Right kidney (tissue), 9 donors: ENCODE measurements at places on chromosomes 4 and X.
A peak's percentile ranks its signal among the peaks of the same experiment; 100 is the strongest.

GRCh38 chr4:6657242-6658208 is 17.0 kb downstream of the MRFAP1 start:
- DNase-seq: no peak

GRCh38 chr4:124066595-124066994 is 645.9 kb downstream of the ANKRD50 start:
- DNase-seq: no peak

- peak; percentile 41 for DNase-seq
These were observed 844.2 kb downstream of the RAPGEF2 start for GRCh38 chr4:159946983-159947615.

GRCh38 chrX:130987241-130987640 is 70.9 kb upstream of the ARHGAP36 start:
- DNase-seq: no peak

DNA sequence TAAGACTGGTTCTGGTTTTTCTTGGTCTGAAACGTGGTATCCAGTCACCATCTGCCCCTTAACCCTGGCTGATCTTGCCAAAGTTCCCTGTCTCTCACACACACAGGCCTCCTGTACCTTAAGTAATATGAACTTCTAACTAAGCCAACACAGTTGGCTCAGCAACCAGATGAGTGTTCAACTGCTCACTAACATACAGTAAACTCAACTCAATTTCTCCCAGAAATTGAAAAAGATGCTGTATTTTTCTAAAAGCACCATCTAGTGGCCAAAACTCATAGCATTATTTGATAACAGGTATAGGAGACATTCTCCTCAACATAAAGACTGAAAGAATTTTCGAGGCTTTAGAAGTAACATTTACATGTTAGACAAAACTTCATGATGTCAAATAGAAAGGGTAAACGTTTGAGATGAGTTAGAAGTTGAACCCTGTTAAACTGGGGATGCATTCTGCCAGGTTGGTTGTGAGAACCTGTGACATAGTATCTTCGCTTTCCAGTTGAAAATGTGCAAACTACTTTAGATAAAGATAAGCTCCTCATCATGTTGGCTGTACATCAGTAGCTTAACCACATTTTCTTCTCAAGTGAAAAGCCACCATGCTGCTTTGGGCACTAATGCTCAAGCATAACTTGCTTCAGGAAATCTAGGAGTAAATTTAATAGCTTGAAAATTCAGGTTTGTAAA is 31.2 kb downstream of the CCNI start:
- no peak for DNase-seq

GRCh38 chrX:18886344-18887161 is 97.4 kb downstream of the PHKA2 start:
- DNase-seq: peak; percentile 73
